NCI-H1092 (cell line): ENCODE measurements at places on chromosomes 4 and X.

- no peak for DNase-seq
Measured at GRCh38 chr4:88735564-88735963, 37.9 kb upstream of the NAP1L5 start.

- DNase-seq = no peak
Measured at GRCh38 chr4:80873571-80873970, 156.9 kb upstream of the BMP3 start.

DNA sequence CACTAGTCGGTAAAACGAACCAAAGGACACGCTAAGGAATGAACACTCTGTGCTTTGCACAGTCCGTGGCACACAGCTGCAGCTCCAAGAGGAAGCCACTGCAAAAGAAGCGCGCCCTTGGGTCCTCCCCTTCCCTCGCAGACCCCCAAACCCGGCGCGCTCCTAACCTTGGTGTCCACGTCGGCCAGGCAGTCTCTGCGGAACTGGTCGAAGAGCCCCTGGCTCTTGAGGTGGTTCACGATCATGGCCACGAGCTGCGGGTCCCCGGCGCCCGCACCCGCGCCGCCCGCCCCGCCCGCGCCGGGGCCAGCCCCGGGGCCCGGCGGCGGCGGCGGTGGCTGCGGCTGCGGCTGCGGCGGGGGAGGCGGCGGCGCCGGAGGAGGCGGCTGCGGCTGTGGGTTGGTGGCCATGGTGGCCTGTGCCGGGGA is 333 bp downstream of the BOD1L1 start:
- DNase-seq = no peak

- no peak for DNase-seq
Measured at GRCh38 chr4:132934911-132935310, 214.2 kb upstream of the PCDH10 start.

DNA sequence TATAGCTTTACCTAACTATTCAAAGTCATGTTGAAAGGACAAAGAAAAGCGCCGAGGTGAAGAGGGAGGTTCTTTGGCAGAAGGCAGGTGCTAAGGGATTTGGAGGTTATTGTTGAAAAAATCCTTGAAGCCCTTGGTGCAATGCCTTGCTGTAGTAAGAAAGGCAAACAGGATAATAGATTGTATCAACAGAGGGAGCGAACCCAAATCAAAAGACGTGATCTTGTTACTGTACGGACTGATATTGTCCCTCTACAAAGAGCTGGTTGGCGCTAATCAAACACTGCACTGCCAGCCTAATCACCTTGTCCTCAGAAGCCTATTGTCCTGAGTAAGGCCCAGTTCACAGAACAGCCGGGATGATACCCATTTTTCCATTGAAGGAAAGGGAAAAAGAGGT is 182.9 kb downstream of the ZIC3 start:
- peak; percentile 33 for DNase-seq

DNA sequence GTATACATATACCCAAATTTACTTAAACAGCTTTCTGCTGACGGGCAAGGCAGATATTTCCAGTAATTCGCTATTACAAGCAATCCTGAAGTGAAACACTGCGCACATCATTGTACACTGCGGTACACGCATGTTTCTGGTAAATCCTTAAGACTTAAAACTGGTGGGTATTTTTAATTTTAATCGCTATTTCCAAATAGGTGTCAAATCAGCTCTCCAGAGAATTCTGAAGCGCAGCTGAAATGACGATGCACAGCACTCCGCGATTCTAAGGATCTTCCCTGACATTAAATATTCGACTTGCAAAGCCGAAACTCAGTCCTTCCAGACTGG is 361 bp downstream of the TMEM128 start:
- no peak for DNase-seq

DNA sequence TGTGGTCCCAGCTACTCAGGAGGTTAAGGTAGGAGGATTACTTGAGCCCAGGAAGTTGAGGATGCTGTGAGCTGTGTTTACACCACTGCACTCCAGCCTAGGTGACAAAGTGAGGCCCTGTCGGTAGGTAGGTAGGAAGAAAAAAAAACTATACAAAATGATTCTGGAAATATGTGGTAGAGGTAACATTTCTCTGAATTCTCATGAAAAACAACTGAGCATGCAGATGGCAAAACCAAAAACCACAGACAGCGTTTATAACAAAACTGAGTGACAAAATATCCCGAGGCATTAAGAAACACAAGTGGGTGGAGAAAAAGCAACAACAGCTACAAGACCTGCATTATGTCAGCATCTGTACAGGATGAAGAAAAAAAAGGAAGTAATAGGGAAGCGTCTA is 211.7 kb downstream of the DLG3 start:
- no peak for DNase-seq

DNA sequence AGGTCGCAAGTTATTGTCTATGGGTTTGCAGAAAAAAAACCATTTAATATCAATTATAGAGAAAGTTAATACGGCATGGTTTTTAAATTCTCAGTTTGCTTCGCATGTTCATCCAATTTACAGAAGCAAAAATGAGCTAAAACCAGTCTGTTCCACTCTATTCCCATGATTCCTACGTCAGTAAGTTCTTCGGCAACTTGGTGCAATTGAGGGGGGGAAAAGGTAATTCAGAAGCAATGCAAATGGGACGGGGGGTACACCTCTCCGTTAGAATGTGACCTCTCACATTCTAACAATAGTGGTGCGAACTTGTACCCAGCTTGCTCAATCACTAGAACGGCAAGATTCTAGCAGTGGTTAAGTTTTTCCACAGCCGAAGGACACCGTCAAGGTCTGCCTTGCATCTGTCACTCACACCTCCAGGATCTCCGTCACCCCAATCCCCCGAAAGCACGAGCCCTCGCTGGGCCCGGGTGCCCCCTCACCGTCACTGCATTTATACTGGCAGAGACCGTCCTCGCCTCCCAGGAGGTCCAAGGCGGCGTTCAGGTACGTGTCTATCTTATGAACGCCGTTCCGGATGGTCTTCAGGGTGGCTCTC is 653 bp downstream of the PLA2G12A start:
- DNase-seq = no peak

DNA sequence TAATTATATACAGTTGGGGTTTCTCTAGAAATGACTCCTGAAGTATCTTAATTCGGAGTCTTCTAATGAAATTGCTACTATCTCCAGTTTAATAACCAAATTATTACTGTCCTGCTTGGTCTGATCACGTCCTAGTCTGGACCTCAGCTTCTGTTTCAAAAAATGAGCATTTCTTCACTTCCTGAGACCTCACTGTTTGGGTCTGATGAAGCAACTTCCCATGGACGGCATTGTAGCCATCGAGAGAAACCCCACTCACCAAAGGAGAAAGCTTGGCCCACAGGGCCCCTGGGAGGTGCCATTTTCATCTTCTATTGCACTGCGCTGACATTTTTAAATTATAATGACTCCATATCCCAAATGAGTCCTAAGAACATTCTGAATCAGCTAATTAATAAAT is 178.0 kb downstream of the MGST2 start:
- DNase-seq = no peak

- DNase-seq = no peak
Measured at GRCh38 chr4:113113151-113113550, 63.7 kb downstream of the ANK2 start.

- DNase-seq = no peak
Measured at GRCh38 chrX:67563469-67564448, 19.9 kb downstream of the AR start.

DNA sequence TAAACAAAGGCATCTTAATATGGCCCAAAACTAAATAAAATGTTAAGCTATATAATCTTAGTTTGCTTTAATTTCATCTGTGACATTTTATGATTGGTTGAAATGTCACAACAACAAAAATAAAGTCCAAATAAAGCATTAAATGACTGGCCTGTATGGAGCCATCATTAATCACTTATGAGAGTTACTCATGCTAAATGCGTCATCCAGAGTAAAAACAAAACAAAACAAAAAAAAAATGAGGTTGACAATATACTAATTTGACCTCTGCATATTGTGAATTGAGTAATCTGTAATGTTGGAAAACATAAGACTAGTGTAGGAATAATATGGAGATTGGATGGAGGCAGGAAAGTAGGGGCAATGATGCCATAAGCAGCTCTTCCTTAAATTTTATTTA is 139.7 kb downstream of the MAPK10 start:
- DNase-seq = no peak

DNA sequence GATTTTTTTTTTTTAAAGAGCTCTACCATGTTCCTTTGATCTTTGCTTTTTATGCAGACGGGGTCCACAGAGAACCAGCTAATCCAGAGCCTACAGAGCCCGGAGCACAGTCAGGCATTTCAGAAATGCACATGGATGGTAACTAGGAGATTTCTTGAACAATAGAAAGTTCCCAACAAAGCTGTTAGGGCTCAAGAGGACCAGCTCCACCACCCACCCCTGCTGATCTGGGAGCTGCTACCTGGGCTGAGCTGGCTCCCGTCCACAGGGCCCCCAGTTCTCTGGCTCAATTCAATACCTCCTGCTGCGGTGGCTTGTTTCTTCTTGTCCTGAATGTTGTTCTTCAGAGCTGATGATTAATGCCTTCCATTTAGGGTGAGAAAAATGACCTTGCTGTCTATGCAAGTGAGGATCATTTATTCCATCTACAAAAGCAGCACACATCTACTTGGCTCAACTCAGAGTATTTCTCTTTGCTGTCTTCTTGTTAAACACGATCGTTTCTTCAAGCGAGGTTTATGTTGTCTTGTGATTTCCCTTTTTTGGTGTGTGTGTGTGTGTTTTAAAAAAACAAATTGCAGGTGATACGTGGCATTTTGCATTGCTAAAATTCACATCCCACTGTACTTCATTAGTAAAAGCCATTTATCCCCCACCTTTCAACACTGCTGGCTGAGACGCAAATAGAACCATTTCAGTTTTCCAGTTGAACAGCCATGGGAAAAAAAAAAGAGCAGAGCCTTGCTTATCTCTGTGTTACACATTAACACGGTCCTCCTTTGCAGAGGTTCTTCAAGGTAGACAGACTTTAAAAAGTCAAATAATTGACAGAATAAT is 31.3 kb downstream of the IGFBP7 start:
- DNase-seq = no peak

DNA sequence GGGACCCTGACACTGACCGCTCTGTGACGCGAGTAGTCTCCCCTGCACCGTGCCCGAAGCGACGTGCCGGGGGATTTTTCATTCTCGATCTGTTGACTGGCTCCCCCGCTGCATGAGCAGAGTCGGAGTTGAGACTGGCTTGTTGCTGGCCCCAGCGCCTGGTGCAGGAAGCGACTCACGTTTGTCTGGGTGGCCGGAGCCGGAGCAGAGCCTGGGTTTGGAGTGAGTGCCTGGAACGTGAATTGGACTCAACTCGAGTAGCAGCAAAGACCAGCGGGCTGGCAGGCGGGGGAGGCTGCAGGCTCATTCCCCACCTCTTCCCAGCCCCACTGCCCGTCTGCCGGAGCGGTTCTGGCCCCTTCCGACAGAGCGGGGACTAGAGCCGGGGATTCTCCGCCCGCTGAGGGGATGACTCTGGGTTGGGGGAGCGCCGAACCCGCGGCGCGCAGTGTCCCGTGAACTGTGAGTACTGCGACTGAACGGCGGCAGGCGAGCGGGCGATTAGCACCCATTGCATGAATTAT is 554 bp downstream of the PCDH7 start:
- peak; percentile 20 for DNase-seq

- DNase-seq = no peak
Measured at GRCh38 chr4:175789647-175790046, 22.4 kb downstream of the GPM6A start.

DNA sequence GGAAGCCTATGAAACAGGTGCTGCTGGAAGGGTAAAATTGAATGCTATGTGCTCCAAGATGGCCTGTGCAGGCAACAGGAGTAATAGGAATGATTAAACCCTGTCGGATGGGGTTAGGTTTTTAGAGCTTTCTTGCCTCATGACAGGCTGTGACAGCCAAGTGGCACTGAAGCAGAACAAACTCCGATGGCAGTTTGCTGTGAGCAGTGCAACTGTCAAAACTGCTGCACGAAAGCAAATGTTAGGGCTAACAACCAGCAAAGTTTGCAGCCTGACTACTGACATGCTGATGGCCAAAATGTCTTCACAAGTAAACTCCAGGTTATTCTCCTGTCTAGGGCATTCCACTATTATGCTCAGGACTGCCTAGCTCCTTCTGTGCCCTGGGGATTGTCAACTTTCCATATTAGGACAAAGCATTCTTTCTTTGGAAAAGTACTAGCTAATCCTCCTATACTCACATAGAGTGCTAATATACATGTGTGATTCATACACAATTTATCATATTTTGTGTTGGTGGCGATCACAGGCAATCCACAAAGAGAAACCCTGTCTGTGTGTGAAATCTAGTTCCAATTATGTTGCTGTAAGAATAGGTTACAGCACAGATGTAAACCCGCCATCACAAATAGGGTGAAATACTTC is 486.6 kb upstream of the TENM3 start:
- no peak for DNase-seq

DNA sequence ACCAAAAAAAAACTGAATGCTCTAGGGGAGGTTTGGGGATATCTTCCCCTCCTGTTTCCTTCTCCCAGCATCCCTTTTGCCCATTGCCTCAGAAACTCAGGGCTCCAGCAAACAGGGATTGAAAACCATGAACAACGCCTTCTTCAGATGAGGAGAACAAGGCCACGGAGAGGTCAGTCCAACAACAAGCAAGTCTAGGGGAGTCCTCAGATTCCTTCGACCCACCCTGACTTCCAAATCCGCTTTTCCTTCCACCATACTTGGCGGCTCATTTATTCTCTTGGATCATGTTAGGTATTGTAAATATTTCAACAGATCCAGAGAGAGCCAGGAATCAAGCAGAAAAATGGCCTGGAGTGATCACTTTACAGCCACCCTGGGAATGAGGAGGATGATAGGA is 21.9 kb downstream of the REELD1 start:
- no peak for DNase-seq

DNA sequence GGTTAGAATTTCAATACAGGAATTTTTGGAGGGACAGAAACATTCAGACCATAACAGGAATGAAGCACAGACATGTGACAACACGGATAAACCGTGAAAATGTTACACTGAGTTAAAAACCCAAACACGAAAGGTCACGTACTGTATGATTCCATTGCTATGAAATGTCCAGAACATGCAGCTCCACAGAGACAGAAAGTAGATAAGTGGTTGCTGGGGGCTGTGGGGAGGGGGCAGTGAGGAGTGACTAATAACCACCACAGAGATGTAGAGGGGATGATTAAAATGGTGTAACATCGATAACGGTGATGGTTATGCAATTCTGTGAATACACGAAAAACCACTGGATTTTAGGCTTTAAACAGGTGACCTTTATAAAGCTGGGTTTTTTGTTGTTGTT is 8.3 kb downstream of the GPR143 start:
- no peak for DNase-seq

GRCh38 chr4:80388284-80388607 is 52.7 kb downstream of the CFAP299 start:
- no peak for DNase-seq

DNA sequence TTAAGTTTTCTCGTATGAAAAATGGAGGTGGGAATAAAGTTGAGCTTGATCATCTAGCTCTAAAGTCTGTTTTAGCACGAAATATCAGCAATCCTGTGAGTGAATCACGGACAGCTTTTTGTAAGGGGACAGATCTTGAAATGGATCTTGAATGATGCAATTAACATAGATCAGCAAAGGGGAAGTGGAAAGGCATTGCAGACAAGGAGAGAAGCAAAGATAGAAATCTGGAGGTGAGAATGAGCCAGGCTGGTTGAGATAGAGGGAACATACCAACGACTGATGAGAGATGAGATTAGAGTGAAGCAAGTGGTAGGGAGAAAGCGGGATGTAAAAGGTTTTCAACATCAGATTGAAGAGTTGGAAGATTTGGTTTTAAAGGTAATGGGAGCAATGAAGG is 4.6 kb upstream of the DGKK start:
- no peak for DNase-seq
